Astrocyte of the spinal cord (primary cell): ENCODE measurements at places on chromosomes 5 and 9.

DNA sequence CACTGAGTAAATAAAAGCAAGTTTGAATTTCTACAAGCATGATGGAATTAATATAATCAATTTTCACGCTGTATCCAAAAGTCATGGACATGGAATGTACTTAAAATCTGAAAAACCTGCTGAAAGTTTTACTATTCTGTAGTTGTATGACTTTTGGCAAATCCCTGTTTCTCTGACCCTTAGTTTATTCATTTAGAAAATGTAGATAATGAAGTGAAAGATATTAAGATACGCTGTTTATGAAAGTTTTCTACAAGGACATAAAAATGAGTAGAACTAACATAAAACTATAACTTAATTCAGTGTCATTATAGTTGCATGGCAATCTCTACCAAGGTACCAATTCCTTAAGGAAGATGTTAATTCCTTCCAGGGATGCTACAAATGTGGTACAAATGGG is 363.2 kb upstream of the MPDZ start:
- no peak for DNase-seq

DNA sequence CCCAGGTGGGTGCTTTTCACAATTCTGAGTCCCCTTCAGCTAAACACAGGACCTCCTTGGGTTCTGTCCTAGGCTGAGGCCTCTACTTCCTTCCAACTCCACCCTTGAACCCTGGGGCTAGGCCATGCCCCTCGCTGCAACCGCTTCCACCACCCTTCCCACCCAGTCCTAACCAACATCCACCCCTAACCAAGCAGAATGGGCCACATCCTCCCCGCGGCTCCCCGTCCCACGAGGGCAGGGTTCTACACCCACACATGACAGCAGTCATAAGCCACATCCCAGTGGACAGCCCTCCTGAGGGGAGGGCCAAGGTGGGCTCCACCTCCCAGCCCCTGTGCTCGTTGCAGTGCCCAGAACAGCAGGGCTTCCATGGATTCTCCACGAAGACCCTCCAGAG is 65.8 kb downstream of the SHB start:
- no peak for DNase-seq

GRCh38 chr5:143359869-143360268 is 43.6 kb downstream of the NR3C1 start:
- DNase-seq: no peak

- DNase-seq: no peak
Measured at GRCh38 chr5:5456858-5457257, 34.4 kb downstream of the ICE1 start.

GRCh38 chr9:87199278-87199677 is 252.0 kb upstream of the GAS1 start:
- DNase-seq: no peak

GRCh38 chr5:132464156-132464939 is 26.2 kb downstream of the IRF1 start:
- DNase-seq: no peak

DNA sequence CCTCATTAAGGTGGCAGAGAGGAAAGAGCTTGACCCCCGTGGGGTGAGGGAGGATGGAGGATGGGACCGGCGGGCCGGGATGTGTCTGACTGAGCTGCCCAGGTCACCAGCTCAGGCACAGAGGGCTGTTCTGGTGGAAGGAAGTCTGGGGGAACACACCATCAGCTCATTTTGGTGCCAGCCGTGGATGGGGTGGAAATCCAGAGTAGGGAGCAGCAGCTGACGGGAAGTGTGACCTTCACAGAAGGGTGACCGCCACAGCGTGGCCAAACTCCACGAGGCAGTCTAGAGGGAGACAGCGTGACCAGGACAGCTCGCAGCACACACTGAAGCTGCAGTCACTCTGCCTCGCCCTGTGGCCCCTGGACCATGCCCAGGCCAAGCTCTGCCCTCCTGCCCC is 45.3 kb upstream of the PHYKPL start:
- DNase-seq: no peak

DNA sequence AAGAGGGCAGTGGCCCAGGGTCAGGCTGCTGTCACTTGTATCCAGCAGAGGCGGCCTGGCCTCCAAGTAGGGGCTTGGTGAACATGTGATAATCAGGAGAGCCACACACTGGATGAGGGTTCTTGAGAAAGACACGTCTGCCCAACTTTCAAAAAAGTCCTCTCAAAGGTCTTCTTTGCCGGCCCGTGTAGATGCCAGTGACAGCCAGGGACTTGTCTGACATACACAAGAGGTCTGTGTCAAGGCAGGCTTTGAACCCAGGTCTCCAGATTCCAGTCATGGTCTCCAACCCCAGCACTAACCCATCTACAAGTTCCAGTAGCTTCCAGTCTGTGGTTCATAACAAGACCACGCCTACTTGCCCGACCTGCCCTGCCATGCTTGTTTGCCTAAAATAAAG is 7.9 kb upstream of the AMBP start:
- no peak for DNase-seq

DNA sequence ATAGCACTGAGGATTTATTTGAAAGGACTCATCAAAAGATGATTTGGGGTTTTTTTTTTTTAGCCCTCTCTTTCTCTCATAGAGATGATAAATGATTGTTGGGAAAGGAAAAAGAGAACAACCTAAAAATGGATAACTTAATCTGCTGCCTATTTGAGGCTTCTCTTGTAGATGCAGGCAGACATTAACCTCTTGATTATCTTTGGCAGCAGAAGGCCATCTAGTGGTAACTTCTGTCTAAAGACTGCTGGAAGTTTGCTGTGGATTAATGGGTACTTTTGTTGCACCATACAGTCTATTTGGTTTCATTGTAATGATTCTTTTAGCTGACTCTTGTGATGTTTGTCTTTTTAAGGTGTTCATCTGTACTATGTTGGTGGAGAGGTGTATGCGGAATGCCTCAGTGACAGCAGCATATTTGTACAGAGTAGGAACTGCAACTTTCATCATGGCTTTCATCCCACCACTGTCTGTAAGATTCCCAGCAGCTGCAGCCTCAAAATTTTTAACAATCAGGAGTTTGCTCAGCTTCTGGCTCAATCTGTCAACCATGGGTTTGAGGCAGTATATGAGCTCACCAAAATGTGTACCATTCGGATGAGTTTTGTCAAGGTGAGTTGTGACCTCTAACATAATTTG is 18.8 kb downstream of the SMIM32 start:
- DNase-seq: peak; percentile 64

DNA sequence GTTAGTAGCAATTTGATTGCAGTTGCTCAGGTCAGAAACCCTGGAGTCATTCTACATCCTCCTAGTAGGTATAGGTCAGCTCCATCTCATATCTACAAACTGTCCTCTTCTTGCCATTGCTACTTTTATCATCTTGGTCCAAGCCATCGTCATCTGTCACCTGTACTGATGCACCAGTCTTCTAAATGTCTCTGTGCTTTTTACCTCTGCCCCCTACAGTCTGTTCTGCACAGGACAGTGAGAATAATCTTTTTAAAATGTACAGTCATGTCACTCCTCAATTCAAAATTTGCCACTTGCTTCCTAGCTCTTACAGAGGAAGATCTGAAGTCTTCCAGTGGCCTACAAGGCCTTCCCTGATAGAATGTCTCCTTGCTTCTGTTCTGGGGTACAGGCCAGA is 6.8 kb downstream of the NNT start:
- DNase-seq: no peak

DNA sequence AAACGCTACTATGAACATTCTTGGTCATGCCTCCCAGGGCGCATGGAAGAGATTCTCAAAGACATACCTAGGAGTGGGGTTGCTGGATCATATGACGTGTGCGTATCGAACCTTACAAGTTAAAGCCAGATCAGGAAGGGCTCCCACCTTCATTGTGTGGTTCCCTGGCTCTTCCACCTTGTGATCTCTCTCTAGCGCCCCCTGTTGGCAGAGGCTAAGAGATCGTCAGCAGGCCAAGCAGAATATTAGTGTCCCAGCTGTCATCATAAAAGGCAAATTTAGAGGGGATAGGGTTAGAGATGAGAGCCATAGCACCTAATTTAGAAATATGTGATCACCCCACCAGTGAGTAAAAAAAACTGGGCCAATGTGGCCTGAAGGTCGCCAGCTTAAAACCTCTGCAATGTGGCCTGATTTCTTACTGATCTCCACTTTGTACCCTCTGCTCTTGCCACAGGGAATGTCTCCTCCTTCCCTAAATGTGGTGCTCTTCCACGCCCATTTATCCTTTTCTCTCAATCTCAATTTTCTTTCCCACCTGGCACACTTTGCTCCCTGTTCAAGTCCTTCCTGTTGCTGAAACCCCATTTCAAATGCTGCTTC is 91.7 kb upstream of the SHB start:
- DNase-seq: peak; percentile 35

GRCh38 chr9:123658792-123659191 is 271.1 kb downstream of the DENND1A start:
- DNase-seq: no peak

- DNase-seq: no peak
Measured at GRCh38 chr5:56918054-56918453, 8.7 kb downstream of the SETD9 start.

GRCh38 chr9:110640736-110641135 is 27.9 kb upstream of the MUSK start:
- DNase-seq: no peak

- peak; percentile 73 for DNase-seq
Measured at GRCh38 chr9:124260769-124261603, 3.2 kb downstream of the NEK6 start.

- peak; percentile 27 for DNase-seq
Measured at GRCh38 chr9:132946631-132947295, 2.3 kb upstream of the TSC1 start.

DNA sequence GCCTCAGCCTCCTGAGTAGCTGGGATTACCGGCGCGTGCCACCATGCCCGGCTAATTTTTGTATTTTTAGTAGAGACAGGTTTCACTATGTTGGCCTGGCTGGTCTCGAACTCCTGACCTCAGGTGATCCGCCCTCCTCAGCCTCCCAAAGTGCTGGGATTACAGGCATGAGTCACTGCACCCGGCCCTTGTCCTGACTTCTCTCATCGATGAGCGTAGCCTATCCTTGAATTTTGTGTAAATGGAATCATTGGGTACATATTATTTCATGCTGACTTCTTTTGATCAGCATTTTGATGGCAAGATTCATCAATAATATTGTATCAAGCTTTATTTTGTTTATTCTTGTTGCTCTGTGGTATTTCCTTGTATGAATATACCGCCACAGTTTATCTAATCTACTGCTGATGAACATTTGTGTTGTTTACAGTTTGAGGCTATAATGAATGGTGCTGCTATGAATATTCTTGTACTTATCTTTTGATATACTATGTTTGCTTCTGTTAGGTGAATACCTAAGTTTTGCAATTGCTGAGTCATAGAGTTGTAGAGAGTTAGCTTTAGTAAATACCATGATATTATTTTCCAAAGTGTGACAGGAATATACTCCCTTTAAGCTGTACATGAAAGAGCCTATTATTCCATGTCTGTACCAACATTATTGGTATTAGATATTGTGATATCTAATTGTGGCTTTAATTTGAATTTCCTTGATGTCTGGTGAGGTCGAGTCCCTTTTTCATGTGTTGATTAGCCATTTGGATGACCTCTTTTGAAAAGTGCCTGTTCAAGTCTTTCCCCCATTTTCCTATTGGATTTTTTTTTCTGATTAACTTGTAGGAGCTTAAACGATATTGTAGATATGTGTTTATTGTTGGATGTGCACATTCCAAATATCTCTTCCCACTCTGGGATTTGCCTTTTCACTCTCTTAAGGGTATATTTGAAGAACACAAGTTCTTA is 107.5 kb downstream of the RGS3 start:
- no peak for DNase-seq

- DNase-seq: no peak
Measured at GRCh38 chr9:134531220-134531970, 110.2 kb upstream of the COL5A1 start.

DNA sequence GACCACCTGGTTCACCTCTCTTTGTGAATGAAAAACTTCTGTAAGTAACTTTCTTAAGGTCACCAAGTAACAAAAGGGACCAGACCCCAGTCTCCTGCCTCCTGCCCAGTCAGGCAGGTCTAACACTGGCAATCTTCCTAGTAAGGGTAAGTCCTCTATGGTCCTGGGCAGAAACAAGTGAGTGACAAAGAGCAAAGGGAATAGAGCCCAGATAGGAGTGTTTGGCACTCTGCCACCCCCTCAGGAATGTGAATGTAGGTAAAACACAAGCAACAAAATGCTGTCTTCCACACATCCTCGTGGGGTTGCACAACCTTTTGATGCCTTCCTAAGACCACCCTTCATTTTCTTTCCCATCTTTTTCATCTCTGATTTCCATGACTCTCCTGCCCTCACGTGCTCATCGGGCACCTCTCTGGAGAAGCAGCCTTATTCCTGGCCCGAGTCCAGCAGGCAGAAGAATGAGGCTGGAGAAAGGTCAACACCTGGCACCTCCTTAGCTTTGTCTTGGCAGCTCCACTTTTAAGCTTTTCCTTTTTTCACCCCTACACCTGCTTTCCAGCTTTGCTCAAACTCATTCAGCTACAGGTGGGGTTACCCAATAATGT is 90.2 kb upstream of the LHFPL2 start:
- no peak for DNase-seq

DNA sequence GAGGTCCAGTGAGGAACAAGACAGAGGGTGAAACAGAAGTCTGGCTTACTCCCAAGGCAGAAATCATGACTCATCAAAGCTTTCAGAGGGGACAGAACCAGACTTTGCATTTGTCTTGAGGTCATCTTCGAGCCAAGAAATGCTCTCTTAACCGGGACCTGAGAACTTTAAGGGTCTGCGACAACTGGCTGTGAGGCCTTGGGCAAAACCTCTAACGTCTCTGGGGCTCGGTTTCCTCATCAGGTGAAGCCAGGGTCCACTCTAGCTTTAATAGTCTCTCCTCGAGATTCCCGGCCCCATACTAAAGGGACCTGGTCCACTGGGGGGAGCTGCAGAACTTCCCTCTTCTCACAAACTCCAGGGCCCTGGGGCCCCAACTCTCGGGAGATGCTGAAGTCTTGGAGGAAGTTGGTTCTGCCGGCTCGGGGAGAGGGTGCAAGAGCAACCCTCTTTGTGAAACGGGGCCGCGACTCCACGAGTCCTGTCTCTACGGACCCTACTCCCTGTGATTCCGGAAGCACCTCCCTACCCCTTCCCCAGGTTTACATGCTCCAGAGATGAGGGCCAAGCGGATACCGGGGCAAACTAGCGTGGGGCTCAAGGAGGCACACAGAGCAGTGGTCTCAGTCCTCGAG is 2.6 kb downstream of the GLIS3 start:
- DNase-seq: peak; percentile 92

- DNase-seq: peak; percentile 4
Measured at GRCh38 chr5:26295541-26295940, 742.8 kb downstream of the CDH9 start.

DNA sequence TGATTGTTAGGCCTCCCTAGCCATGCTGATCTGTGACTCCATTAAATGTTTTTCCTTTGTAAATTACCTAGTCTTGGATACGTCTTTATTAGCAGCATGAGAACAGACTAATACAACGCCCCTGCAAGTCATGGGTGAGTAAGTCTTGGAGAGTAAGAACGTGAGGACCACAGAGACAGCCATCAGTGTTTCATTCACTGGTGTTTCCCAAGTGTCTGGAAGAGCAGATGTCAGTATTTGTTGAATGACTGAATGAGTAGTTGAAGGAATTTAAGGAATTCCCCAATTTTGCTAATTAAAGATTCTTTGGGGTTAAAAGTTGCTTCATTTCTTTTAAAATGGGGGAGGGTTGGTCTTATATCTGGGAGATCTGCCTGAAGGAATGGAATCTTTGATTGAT is 178.8 kb downstream of the TRIO start:
- no peak for DNase-seq
